ENCODE measurements at places on chromosomes 2 and 18.

DNA sequence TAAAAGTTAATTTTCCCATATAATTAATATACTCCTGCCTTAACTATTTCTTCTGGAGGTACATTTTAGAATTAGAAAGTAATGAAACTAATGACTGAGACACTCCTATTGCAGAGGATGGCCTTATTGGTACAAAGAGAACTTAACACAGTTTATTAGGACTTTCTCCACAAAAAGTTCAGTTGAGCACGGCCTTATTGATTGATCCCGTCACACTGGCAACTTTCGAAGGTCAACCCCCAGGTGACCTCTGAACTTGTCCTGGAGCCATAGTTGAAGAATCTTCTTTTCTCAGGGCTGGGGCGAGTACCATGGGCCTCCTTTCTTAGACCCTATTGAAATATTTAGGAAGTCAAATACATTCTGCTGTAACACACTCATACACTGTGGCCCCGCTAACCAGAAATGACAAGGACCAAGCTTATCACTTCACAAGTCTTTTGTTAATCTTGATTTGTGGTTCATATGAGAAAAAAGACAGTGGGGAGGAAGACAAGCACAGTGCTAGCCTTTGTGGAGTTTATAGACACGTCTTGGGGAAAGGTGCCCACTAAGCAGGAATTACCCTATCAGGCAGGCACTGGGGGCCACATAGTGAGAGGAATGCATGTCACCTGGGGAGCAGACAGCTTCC, 11.2 kb downstream of the SPP2 start:
- no peak overlapping the region for H3K4me3 ChIP-seq
- DNase-seq: no peak
- H3K36me3 ChIP-seq: no peaks in the 10 kb centered on the region
- H3K4me1 ChIP-seq: no peaks in the 10 kb centered on the region
- no peak overlapping the region for H3K27ac ChIP-seq
- no peaks in the 10 kb centered on the region for H3K27me3 ChIP-seq

- H3K36me3 ChIP-seq: no peaks in the 10 kb centered on the region
- no peak overlapping the region for H3K27ac ChIP-seq
- no peak overlapping the region for H3K4me3 ChIP-seq
- H3K27me3 ChIP-seq: no peaks in the 10 kb centered on the region
Measured at GRCh38 chr2:62660087-62660486, 45.4 kb upstream of the EHBP1 start.

DNA sequence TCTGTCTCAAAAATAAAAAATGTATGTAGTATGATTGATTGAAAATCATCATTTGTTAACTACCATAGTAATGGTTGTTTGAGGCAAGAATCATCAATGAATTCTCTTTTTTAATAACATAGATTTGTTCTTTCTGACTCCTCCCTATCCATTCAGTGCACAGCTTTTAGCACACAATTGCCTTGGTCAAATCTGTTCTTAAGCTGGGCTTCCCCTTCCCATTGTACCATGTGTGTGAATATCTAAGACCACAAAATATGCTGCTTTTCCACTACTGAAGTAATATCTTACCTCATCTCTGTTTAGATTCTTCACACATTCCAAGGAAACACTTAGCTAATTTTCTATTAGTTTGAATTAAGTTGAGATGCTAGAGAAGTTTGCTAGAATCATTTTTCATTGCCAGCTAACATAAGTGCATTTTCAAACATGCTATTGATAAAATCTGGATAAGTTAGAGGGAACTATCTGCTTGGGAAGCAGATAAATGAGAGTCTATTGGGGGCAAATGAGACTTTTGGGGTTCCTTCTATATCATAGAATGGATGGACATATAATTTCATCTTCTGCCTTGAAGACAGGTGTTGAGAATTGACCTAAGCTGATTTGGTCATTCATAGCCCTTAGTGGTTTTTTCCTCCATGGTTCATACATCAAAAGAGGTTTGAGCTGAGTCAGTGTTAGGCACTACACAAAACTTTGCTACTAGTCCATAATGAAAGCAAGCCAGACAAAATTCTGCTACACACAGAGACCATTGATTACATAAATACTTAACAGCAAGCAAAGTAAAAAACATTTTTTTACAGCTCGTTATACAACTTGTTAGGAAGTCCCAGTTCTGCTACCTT, 231.9 kb downstream of the PLCL1 start:
- no peaks in the 10 kb centered on the region for H3K27me3 ChIP-seq
- no peak overlapping the region for H3K4me3 ChIP-seq
- no peaks in the 10 kb centered on the region for H3K4me1 ChIP-seq

GRCh38 chr18:58639751-58640427, 11.0 kb upstream of the ALPK2 start:
- H3K27me3 ChIP-seq: no peaks in the 10 kb centered on the region
- no peak overlapping the region for H3K4me3 ChIP-seq

GRCh38 chr18:3397031-3397750, 52.8 kb upstream of the TGIF1 start:
- no peaks in the 10 kb centered on the region for H3K36me3 ChIP-seq
- H3K4me1 ChIP-seq: no peaks in the 10 kb centered on the region
- no peak overlapping the region for H3K4me3 ChIP-seq
- no peak overlapping the region for H3K27ac ChIP-seq

Measured in iPS DF 6.9 (cell line).